ENCODE measurements at places on chromosomes 3 and 15.

DNA sequence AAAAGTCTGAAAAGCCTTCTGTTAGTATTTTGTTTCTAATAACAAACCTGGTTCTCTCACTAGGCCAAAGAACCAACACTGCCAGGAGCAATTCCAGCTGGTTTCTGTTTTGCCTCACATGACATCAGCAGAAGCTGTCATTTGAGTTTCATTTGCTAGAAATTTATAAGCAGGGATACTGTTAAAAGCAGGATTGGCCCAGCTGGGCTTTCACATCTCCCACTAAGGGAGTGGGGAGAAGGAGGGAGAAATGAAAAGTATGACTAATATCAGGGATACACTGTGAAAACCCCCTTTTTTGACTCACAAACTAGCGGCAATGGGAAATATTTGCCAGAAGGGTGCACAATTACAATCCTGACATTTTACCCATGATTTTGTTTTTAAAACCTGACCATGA is 5.3 kb downstream of the CCDC80 start:
- DNase-seq, result peak; percentile 11

- DNase-seq, result no peak
Observed at GRCh38 chr3:140152851-140153639, 218.1 kb downstream of the CLSTN2 start.

DNA sequence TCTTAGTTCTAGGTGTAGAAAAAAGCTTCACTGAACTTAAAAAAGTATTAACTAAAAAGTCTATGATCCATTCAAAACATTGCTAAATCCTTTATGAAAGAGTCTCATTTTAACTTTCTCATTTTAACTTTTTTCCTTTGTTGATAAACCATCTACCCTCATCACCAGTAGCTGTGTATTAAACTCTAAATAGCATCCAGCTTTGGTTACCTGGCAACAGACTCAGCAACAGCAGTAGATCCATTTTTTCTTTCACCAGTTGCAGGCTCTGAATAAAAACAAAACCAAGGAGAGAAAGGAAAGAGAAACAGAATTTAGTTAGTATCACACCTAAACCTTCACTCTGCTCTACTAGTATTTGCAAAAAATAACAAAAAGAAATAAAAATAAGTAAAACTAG is 51.6 kb downstream of the TP53BP1 start:
- DNase-seq, result no peak

DNA sequence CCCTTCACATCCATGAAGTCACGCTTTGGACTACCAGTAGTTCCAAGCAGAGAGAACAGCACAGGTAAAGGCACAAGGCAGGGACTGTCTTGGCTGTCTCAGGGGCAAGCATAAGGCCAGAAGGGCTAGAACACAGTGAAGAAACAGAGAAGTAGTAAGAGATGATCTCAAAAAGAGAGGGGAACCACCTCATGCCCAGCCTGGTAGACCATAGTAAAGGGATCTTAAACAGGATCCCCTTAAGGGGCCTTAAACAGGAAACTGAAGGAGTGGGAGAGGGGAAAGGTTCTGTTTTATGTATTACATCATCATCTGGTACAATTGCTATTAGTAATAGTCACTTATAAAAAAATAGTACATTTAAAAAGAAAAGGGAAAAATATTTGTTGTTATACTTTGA is 25.8 kb downstream of the P2RY1 start:
- DNase-seq, result peak; percentile 33

DNA sequence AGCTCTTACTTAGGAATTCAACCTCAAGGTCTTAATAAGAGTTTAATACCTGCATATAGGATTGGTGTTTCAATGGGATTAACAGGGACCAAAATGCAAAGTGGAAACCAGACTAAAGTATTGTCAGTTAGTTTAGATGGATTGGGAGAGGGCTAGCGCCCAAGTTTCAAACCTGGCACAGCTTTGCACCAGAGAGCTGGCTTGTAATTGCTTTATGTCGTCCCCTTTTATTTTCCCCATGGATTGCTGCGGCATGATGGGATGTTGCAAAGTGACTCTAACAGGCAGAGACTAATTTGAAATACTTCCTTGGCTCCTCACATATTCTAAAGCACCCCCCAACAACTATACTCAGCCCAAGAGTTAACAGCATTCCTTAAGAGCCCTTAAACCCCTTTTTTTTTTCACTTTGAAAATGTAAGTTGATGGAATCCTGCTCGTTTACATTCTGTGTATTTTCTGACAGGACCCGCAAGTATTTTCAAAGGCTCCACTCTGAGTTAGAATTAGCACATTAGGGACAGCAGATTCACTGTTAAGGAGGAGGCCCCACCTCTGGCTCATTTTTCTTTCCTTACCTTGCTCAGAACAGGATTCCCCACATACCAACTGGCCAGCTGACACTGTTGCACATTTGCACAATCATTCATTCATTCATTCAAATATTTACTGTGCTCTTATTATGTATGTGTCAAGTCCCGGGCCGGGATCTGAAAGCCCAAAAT is 214.2 kb downstream of the ERC2 start:
- no peak for DNase-seq
